Stimulated activated CD8-positive, alpha-beta memory T cell treated with anti-CD3 and anti-CD28 coated beads, Interleukin-4, amount 100 ng/mL, for 4 hours (primary cell): ENCODE measurements at places on chromosomes 4 and X.

GRCh38 chr4:147194114-147194513 lies 248.4 kb upstream of the TTC29 start:
- DNase-seq, result no peak

DNA sequence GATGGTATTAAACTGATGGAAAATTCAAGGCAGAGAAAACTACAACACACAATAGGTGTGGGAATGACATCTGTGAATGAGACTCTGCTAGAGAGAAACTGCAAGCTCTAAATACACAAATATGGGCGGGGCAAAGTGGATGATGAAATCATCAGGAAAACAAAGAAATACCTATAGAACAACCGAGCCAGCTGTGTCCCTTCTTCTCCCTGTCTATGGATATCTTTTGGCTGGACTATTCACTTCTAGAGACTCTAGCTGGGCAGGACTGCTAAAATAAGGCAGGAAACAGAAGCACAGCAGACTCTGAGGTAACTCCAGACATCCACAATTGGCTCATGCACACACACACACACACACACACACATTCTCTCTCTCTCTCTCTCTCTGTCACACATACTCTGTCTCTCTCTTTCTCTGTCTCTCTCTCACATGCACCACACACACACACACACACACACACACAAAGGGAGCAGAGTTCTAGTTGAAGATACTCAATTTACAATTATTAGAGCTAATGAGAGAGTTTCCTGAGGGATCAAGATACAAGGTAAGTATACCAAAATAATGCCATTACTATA lies 27.2 kb upstream of the EDNRA start:
- DNase-seq, result no peak

- no peak for DNase-seq
These were observed 58.6 kb downstream of the MAGEA10 start for GRCh38 chrX:152079768-152080167.

DNA sequence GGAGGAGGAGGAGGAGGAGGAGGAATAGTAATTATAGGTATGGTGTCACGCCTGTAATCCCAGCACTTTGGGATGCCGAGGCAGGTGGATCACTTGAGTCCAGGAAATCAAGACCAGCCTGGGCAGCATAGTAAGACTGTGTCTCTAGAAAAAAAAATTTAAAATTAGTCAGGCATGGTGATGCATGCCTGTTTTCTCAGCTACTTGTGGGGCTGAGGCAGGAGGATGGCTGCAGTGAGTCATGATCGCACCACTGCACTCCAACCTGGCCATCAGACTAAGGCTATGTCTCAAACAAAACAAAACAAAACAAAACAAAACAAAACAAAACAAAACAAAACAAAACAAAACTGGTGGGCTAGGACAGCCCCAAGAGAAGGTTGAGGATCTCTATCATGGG lies 3.0 kb downstream of the STARD8 start:
- DNase-seq, result no peak

- no peak for DNase-seq
These were observed 161.4 kb downstream of the SPRY1 start for GRCh38 chr4:123557857-123558536.

GRCh38 chrX:108310506-108310905 lies 127.7 kb downstream of the COL4A6 start:
- DNase-seq, result no peak
